ENCODE measurements at places on chromosomes 5 and 9.

GRCh38 chr5:178318382-178318781 lies 85.8 kb upstream of the PHYKPL start:
- DNase-seq = no peak

- DNase-seq = no peak
These were observed 58.4 kb upstream of the SH3GL2 start for GRCh38 chr9:17520268-17521064.

DNA sequence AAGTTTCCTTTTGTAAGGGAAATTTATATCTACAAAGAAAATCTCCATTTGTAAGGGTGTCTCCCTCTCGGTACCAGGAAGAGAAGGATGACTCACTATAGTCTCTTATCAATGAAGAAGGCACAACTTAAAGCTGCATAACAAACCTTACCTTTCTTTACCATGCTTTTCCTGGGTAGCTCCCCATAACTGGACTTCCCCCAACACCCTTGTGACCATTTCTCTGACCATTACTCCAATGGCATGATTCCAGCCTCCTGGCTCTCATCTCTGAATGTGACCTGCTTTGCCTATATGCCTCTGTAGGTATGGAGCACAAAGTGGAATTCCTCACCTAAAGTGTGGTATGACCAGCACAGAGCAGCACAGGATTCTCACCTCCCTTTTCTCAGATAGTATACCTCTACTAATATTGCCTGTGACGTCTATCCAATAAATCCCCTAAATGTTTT lies 62.8 kb downstream of the GNA14 start:
- DNase-seq = no peak

GRCh38 chr9:75927356-75927755 lies 36.9 kb downstream of the PCSK5 start:
- DNase-seq = no peak

- DNase-seq = no peak
These were observed 14.3 kb downstream of the PHF2 start for GRCh38 chr9:93590609-93591234.

DNA sequence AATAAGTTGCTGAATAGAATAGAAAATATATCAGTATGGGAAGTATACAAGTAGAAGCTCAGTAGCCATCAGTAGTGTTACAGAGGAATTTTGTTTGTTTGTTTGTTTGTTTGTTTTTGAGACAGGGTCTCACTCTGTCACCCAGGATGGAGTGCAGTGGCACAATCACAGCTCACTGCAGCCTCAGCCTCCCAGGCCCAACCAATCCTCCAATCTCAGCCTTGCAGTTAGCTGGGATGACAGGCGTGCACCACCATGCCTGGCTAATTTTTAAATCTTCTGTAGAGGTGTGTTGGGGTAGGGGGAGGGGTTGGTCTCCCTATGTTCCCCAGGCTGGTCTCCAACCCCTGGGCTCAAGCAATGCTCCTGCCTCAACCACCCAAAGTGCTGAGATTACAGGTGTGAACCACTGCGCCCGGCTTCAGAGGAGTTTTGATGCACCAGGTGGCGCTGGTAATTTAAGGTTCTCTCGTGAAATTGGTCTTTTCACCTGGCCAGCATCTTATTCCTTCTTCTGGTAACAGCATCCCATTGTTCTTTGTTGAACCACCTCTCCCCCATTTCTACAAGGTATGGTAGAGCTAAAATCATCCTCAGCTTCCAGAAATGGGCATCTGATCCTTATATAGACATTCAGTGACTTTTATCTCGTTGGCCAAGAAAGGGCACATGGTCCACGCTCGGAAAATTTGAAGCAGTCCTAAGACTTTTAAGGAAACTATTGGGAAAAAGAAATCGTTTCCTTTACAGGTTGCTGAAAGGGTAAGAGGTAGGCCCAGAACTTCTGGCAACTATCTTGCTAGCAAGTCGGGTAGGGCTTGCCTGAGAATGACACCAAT lies 157.1 kb downstream of the ARRDC3 start:
- peak; percentile 8 for DNase-seq
